Activated naive CD4-positive, alpha-beta T cell treated with anti-CD3 and anti-CD28 coated beads, Interleukin-2, amount 50 U/mL, for 72 hours (primary cell): ENCODE measurements at places on chromosomes 12 and 14. TPM values are rescaled to one million over a fixed set of nuclear protein-coding genes. Genes with fewer than 3 reads are reported as not detected.

GRCh38 chr12:123024819-123025391 lies 44.4 kb downstream of the ARL6IP4 start:
- DNase-seq = no peak

DNA sequence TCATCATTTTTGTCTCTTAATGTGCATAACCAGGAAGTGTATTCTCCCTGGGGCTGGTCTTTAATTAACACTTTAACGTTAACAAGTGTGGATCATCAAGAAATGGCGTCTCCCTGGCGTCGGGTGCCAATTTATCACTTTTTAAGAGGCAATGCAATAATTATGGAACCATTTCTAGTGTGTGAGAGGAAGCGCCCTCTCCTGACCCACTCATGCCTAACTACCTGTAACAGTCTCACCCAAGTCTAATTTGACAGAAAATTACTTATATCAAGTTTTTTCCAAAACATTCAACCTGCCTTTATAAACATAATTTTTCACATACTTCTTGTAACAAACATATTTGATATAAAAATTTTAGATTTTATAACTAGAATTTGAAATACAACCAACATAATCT lies 905.3 kb upstream of the MDGA2 start:
- no peak for DNase-seq

- no peak for DNase-seq
These were observed 230.4 kb downstream of the TRHDE start for GRCh38 chr12:72502546-72502945.

GRCh38 chr12:27101290-27101689 lies 18.9 kb upstream of the C12orf71 start:
- no peak for DNase-seq

DNA sequence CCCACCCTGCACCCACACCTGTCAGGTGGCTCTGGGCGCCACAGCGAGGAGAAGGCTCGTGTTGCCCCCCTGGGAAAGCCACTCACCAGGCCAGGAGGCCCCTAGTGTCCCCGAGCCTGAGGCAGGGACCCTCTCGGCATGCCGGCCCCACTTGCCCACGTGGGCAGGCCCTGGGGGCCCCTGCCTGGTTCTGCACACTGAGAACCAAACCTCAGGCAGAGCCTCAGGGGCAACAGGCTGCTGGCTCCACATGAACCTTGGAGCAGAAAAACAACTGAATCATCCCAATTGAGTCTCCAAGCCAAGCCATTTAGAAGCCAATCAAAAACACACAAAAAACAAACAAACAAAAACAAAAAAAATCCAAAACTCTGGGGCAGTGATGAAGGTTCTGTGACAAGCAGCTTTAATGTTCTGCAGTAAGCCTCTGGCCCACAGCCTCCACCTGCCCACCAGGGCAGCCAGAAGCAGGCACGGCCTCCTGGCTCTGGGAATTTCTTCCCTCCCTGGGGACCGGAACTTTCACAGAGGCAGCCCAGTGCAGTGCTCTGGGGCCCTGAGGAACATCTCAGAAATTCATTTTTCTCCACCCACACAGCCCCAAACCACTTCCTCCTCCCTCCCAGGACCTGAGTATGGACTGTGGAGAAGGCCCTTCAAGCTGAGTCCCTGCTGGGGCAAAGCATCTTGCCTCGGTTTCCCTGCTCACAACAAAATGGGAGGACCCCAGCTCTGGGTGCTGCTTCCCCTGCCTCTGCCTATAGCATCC lies 90.2 kb downstream of the CHGA start:
- DNase-seq = no peak

- no peak for DNase-seq
These were observed 11.8 kb upstream of the TAMALIN start for GRCh38 chr12:51994959-51995358.

- DNase-seq = no peak
These were observed 189.6 kb downstream of the FOXN3 start for GRCh38 chr14:89227496-89227836.

DNA sequence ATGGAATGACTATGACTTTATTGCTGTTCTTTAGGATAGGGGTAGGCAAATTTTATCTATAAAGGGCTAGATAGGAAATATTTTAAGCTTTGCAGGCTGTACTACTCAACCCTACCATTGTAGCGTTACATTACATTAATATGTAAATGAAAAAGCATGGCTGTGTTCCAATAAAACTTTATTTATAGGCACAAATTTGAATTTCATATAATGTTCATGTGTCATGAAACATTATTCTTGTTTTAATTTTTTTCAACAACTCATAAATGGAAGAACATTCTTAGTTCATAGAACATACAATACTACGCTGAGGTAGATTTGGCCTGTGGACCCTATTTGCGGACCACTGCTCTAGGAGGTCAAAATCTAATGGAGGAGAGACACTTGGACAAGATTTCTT lies 133.7 kb downstream of the SOX5 start:
- no peak for DNase-seq

DNA sequence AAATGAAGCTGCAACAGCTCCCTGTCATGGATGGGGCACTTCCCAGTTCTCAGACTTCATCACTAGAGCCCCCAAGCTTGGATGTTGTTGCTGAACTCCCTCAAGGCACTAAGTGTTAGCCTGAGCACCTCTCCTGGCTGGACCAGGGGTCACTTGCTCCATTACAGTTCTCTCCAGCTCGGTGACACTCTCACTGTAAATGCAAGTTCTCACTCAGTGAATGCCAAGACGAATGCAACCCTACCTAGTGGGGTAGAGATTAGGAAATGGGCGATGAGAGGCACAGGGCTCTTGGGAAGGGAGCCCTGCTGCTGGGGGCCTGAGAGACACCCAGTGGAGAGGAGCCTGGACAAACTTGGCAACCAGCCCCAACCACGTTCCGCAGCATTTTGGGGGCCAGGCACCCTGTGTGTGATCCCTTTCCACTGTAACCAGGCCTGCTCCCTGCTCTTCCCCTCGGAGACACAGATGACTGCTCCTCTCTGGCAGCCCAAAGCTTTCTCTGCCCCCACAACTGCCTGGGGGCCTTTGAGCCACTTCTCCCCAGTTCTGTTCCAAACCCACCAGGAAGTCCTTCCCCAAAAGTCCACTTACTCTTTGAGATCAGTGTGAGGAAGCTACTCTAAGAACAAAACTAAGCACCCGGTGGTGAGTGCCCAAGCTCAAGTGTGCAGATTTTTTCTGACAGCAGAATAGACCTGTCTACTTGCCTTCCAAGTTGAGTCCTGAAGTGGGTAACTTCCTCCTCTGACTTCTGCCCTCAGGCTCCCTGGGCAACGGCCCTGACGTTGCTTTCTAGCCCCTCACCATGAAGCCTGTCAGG lies 8.0 kb upstream of the SELPLG start:
- no peak for DNase-seq

GRCh38 chr12:46459861-46460545 lies 87.4 kb upstream of the SLC38A2 start:
- DNase-seq = no peak

Gene C12orf50
- total RNA-seq = 0.07 TPM

Gene ATG2B
- 21.2 TPM for total RNA-seq

Gene SOAT2
- 0.35 TPM for total RNA-seq
